BJ (cell line): ENCODE measurements at places on chromosomes 3 and 15. TPM values are rescaled to one million over a fixed set of nuclear protein-coding genes. Genes with fewer than 3 reads are reported as not detected.

ELL3 gene
- polyA plus RNA-seq: 1.2 and 2.0 TPM in 2 replicates

GRCh38 chr15:69237718-69238117 is 61.0 kb upstream of the PAQR5 start:
- no peak for DNase-seq

DNA sequence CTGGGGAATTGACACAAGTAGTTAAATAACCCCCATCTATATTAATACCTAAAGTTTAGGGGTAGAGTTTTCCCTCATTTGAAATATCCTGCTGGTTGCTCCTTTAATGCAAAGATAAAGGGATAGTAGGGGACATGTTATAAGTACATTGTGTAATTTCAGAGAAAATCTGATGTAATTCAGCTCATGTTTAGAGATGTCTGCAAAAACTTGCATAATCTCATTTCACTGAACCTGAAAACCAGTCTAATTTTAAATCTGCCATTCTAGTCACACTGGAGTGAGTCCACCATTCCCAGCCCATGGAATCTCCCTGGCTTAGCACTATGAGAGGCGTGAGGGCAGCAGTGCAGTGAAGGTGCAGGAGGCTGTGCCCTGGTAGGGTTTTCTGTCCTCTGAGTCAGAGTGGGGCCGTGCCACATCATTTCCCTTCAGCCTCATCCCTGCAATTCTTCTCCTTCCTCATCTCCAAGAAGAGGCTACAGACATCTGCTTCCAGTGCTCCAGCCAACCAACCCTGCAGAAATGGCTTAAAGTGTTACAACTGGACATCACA is 246.3 kb upstream of the UMPS start:
- DNase-seq: no peak

WDR6 gene
- polyA plus RNA-seq: 100 and 164 TPM in 2 replicates

GRCh38 chr15:64348455-64348854 is 7.5 kb downstream of the CSNK1G1 start:
- no peak for DNase-seq

- no peak for DNase-seq
These were observed 966.1 kb downstream of the AGBL1 start for GRCh38 chr15:87045746-87046145.

SPTSSB gene
- not detected in 2 replicates for polyA plus RNA-seq

DNA sequence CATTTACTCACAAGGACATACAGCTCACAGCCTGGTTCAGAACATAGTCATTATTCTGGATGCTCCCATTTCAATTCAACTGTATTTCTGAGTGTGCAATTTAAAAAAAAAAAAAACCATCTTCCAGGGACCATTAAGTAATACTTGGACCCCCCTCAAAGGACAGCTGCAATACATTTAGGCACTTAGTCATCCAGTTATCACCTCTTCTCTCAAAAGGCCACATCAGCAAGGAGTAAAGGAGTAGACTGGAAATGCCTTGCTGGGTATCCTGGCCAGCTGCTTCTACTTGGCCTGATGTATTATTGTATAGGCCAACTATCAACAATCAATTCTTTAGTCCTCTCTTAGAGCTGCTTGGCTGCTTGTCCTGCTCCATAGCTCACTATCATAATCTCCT is 211.4 kb upstream of the SETMAR start:
- DNase-seq: no peak

CYP8B1 gene
- not detected in 2 replicates for polyA plus RNA-seq

- no peak for DNase-seq
These were observed 17.6 kb downstream of the RSRC1 start for GRCh38 chr3:158127250-158128219.

COL6A5 gene
- not detected in 2 replicates for polyA plus RNA-seq

DNA sequence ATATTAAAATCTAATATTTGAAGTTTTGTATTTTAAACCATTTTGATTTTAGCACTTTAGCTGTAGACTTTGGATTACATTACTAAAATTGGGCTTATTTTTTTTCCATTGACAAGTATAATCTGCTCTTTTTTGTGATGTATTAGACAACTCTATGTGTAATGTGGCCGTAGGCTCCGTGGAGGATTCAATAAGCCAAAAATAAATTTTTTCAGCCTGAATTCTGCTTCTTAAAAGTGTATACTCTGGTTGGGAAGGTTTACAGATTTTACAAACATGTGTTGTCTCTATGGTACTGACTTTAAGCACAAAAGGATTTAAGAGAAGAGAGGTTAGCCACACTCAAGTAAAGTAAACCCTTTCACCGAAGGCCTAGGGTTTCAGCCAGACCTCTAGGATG is 110.8 kb downstream of the PLCL2 start:
- no peak for DNase-seq

VPS13C gene
- polyA plus RNA-seq: 6.0 and 13.5 TPM in 2 replicates

GRCh38 chr3:178507507-178508442 is 28.5 kb upstream of the KCNMB2 start:
- no peak for DNase-seq

GRIP2 gene
- polyA plus RNA-seq: 0.18 and 0.45 TPM in 2 replicates

DNA sequence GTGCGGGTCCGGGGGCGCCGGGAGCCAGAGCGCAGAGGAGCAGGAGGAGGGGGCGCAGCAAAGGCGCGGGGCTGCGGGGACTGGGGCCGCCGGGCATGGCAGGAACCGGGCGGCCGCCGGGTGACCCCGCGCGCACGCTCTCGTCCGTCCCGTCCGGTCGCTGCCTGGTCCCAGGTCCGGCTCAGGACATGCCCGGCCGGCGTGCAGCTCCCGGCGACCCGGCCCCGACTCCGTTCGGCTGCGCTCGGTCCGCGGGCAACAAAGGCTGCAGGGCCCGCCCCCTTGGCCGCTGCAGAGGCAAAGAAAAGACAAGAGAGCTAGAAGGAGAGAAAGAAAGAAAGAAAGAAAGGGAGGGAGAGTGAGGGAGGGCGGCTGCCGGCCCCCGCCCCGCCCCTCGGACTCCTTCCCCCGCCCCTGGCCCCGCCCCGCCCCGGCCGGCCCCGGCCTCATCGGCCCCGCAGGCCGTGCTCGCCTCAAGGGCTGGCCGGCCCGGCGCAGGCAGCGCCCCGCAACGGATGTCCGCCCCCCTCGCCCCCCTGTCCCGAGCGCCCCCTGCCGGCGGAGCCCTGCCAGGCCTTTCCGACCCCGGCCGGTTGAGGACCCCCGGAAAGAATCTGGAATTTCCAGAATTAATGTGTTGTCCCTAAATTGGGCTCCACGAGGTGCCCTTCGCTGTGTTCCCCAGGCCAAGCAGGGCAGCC is at the start of gene ADAMTS7:
TSS of gene ADAMTS7 (minus strand) at position 341 of the 701 bp plus-strand sequence. CDS start at position 97, 244 bp downstream.
- no peak for DNase-seq

GRCh38 chr3:74080056-74080461 is 455.3 kb upstream of the PDZRN3 start:
- no peak for DNase-seq

- DNase-seq: no peak
These were observed 91.5 kb upstream of the ACP3 start for GRCh38 chr3:132225664-132226063.

GRCh38 chr15:101037090-101037830 is 118.1 kb downstream of the LRRK1 start:
- DNase-seq: no peak

PIGZ gene
- polyA plus RNA-seq: 3.8 and 7.0 TPM in 2 replicates

DNA sequence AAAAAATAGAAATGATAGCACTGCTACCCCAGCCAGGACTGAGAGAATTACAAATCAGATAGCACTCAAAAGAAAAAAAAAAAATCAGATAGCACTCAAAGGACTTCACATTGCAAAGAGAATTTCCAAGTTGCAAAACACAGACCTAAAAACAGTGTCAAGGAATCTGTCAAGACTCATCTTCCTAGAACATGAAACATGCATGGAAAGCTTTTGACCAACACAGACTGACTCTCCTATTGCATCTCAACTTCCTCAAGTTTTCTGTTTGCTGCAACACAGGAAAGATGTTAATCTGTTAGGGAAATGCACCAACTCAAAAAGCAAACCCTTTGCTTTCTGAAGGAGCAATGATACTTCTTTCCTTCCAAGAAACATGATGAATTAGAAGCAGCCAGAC is 42.3 kb downstream of the RAB27A start:
- no peak for DNase-seq

GRCh38 chr3:99505646-99506269 is 132.6 kb upstream of the COL8A1 start:
- peak; percentile 87 for DNase-seq

GRCh38 chr15:66854012-66854965 is 152.3 kb downstream of the SMAD6 start:
- DNase-seq: no peak

GRCh38 chr3:8282541-8283165 is 219.0 kb upstream of the LMCD1 start:
- no peak for DNase-seq

DNA sequence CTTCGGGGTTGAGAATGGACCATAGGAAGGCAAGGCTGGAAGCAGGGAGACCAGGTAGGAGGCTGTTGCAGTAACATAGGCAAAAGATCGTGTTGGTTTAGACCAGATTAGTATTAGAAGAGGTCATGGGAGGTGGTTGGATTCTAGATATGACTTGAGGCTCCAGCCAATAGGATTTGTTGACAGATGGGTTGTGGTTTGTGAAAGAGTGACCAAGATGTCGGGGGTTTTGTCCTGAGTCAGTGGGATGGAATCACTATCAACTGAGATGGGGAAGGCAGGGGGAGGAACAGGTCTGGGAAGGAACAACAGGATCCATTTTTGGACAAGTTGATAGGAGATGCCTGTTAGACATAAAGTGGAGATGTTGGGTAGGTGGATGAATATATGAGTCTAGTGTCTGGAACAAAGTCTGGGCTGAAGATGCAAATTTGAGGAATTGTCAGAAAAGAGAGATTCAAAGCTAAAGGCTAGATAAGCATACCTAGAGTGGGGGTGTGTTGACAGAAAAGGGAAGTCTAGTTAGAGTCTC is 95.5 kb upstream of the NPHP3 start:
- DNase-seq: no peak

DNA sequence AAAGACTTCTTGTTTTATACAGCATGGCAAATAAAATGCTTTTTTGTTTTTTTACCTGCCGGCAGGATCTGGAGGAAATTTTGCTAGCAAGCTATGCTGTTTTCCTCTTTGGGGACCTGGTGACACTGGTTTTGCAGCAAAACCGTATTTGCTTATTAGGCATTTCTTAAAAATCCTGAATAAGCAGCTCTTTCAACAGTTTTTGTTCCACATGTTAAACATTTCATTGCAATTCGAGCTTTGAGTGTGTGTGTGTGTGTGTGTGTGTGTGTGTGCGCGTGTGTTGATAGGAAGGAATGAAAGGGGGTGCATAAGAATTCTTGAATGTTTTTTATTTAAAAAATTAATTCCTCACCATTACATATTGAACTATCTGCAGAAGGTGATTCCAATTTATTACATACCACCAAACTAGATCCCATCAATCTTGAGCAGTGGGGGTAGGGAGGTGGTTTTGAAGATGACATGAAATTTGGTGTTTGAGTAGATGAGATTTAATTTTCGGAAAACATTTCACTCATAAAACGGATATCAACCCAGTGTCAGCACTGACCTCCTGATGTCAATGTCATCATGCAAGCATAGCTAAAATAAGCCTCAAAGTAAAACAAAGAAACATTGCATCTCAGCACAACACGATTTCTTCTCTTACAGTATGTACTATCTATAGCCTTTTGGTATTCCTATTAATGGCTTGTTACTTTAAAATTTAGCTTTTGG is 17.3 kb downstream of the ZBTB38 start:
- no peak for DNase-seq

GOLGA6D gene
- not detected in 2 replicates for polyA plus RNA-seq

- no peak for DNase-seq
These were observed 329.7 kb upstream of the KCNMB2 start for GRCh38 chr3:178206521-178206920.
